ENCODE measurements at places on chromosomes 7 and 10. TPM values are rescaled to one million over a fixed set of nuclear protein-coding genes. Genes with fewer than 3 reads are reported as not detected.

The SLC18A3 gene
- not detected for total RNA-seq

The CYP26A1 gene
- 0.91 TPM for total RNA-seq

The MRM2 gene
- total RNA-seq = 48.8 TPM

The TMEM248 gene
- 74.5 TPM for total RNA-seq

The EBF3 gene
- 16.1 TPM for total RNA-seq

The CTNNA3 gene
- total RNA-seq = not detected

The CYP3A7 gene
- not detected for total RNA-seq

The PGAM2 gene
- total RNA-seq = 3.0 TPM

The ABCB1 gene
- 8.6 TPM for total RNA-seq

The RBM20 gene
- total RNA-seq = 0.64 TPM

The PIK3CG gene
- 0.30 TPM for total RNA-seq

The GATA3 gene
- total RNA-seq = 0.87 TPM

The PBLD gene
- 0.87 TPM for total RNA-seq

The BAMBI gene
- 65.3 TPM for total RNA-seq

The GJD4 gene
- total RNA-seq = 0.27 TPM

The WNT8B gene
- 0.11 TPM for total RNA-seq

The AEBP1 gene
- total RNA-seq = 46.1 TPM

The TSPAN33 gene
- 3.7 TPM for total RNA-seq

The CHAT gene
- total RNA-seq = not detected

The ZNF12 gene
- 22.7 TPM for total RNA-seq

The GPNMB gene
- total RNA-seq = 26.3 TPM

The AKR1E2 gene
- not detected for total RNA-seq

The LRRC17 gene
- 5.0 TPM for total RNA-seq

The UCN3 gene
- not detected for total RNA-seq

The HNRNPF gene
- 284 TPM for total RNA-seq

The FAM13C gene
- total RNA-seq = 0.16 TPM

The C10orf143 gene
- total RNA-seq = 1.4 TPM

The STN1 gene
- total RNA-seq = 41.6 TPM

The RNF32 gene
- total RNA-seq = 0.30 TPM

The TRIL gene
- total RNA-seq = 0.37 TPM

The GDF2 gene
- total RNA-seq = not detected

The KIF11 gene
- 39.6 TPM for total RNA-seq

The ECHDC3 gene
- total RNA-seq = not detected

The HHEX gene
- total RNA-seq = 12.5 TPM

The NKX1-2 gene
- total RNA-seq = 0.11 TPM

The LRIT1 gene
- total RNA-seq = not detected

The FOXI2 gene
- total RNA-seq = not detected

The GNGT1 gene
- not detected for total RNA-seq

The SFXN2 gene
- total RNA-seq = 13.6 TPM

The EFCAB10 gene
- total RNA-seq = not detected

The DBNL gene
- total RNA-seq = 142 TPM

The ARHGEF5 gene
- 2.3 TPM for total RNA-seq

The ADRB1 gene
- 1.1 TPM for total RNA-seq

The C10orf105 gene
- total RNA-seq = not detected

The SLC25A40 gene
- 7.5 TPM for total RNA-seq

The MSS51 gene
- total RNA-seq = 0.69 TPM
